ENCODE measurements at places on chromosomes 7 and 10. TPM values are rescaled to one million over a fixed set of nuclear protein-coding genes. Genes with fewer than 3 reads are reported as not detected.

DNA sequence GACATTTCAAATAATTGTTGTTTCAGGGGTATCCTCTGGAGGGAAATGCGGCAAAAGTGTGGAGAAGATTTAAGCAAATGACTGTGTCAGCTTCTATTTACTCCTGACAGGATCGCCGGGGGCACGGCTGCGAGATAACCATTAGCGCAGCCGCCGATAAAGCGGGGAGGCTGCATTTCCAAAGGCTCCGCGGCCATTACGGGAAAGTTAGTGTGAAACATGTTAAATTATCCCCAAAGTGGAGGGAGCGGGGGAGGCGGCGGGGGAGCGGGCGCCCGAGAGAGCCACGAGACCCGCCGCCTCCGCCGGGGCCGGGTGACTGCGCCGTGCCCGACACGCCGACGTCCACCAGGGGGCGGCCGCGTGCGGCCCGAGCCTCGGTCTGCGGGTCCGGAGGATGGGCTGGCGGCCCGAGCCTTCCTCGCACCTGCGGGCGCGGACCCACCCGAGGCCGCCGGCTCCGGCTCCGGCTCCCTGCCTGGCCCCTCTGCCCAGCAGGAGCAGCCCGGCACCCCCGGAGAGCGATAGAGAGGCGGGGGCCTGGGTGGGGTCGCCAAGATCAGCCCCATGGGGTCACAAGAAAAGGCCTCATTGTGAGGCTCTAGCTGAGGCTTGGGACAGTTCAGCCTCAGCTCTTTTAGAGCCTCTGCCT lies 74.4 kb upstream of the PAX2 start:
- DNase-seq: peak; percentile 80

SP8 gene
- 0.23 TPM for polyA plus RNA-seq

GRCh38 chr10:127948791-127949190 lies 41.9 kb downstream of the PTPRE start:
- no peak for DNase-seq

- peak; percentile 94 for DNase-seq
These were observed 95.7 kb downstream of the DNAJB6 start for GRCh38 chr7:157432541-157432956.

GRCh38 chr7:15782656-15783055 lies 96.2 kb upstream of the MEOX2 start:
- no peak for DNase-seq

- no peak for DNase-seq
These were observed 94.0 kb downstream of the RNLS start for GRCh38 chr10:88489107-88489506.

HMX2 gene
- polyA plus RNA-seq: 0.05 TPM

KIF11 gene
- 20.7 TPM for polyA plus RNA-seq

BLNK gene
- not detected for polyA plus RNA-seq

DNA sequence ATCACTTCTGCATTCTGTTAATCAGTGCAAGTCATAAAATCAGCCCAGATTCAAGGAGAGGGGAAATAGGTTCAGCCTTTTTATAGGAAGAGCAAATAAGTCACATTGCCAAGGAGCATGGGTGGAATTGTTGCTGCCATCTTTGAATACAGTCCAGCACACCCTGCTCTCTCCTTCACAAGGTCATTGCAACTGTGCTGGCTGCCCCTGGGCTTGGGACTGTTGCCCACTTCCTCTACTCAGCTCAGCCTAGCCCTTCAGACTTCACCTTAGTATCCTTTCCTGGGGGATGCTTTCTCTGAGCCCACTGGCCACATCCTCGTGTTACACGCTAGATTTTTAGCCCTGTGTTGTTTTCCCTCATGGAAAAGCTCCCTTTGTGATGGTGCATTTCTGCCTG lies 527.7 kb downstream of the GALNT17 start:
- DNase-seq: no peak

DNA sequence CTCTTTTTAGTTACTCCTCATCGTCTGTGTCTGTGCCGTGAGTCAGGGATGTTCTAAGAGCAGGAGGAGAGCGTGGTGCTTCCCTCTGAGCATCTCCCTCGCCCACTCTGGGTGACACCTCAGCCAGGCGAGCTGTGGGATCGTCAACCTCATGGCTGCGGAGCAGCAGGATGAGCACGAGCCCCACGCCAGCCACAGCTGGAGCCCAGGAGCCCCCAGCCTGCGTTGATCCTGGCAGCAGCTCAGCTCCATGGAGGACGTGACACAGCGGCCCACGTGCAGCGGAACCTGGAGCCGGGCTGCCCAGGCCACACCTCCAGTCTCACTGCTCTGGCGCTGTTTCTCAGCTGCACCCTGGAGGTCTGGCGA lies 512.0 kb downstream of the PTPRN2 start:
- no peak for DNase-seq

- no peak for DNase-seq
These were observed 50.0 kb downstream of the ANLN start for GRCh38 chr7:36439624-36440023.

DNA sequence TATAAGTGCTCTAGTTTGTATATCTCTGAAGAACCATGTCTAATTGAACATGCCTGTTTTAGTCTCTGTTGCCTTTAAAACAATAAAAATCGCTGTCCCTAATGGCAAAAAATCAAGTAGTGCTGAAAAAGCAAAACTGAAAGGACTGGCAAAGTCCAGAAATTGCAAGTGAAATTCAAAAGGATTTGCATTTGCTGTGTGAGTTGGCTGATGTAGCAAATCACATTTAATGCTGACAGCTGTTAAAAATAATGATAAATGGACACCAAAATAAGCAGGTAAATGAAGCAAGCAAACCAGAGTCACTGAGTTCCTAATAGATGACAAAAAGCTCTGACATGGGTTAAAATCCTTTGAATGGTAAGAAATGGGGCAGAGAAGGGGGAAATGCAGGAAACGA lies 874.1 kb downstream of the GRM8 start:
- no peak for DNase-seq

COL17A1 gene
- polyA plus RNA-seq: not detected

CARD11 gene
- 10.2 TPM for polyA plus RNA-seq

DNA sequence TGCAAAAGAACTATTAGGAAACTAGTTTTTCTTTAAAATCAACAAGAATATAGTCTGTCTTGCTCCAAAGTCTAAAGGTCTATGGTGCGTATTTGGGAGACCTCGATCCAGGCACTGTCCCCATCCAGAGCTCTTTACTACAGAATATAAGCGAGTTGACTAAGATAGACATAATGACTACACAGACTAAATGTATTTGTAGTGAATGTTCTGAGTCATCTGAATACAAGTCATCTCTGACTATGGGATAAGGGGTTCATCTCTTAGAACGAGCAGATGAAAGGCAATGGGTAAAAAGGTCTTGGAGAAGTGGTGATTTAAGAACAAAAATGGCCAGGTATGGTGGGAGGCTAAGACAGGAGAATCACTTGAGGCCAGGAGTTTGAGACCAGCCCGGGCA lies 136.0 kb upstream of the RSU1 start:
- no peak for DNase-seq

DNA sequence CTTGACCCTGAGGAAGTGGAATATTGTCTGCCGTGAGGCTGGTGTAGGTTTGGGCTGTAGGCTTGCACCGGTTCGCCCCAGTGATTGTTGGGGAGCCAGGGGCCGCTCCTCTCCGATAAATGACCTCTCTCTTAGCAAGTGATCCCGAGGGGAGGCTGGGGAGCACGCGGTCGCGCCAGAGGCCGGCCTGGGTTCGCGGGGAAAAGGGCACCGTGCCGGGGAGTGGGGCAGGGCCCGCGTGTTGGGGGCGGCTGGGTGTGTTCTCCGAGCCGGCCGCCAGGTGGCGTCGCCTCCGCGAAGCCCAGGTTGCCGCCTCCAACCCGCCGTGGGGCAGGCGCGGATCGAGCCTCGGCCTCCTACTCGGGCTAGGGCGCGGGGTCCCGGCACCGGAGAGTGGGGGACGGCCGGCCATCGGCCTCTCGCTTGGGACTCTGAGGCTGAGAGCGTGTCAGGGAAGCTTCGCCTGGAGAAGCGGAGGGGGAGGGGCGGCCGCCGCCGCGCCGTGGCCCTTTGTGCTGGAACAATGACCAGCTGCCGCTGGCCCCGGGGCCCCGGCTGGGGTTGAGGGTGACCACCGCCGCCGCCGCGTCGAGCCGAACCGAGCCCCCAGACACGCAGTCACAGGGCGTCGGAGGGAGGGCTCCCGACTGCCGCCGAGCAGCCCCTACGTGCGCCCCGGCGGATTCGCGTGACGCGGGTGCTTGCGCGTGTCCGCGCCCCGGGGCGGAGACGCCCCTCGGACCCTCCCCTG lies 442 bp upstream of the LZTS2 start:
- DNase-seq: peak; percentile 82

DNA sequence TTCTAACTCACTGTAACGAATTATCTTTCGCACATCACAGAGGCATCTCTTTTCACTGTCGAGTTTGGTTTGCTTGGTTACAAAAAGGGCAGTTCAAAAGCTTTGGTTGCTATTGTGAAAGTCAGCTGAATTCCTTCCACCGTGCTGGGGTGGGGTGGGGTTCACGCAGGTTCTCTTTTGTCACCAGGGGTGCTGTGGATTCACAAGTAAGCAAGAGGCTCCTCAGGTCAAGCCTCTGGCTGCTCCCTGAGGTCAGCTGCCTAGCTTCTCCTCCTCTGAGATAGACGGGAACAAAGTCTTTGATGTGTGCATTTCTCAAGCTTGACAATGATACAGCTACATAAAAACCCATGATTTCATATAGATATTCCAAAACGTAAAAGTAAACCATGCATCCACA lies 47.7 kb downstream of the EGFR start:
- no peak for DNase-seq

- DNase-seq: no peak
These were observed 55.2 kb downstream of the SAMD9 start for GRCh38 chr7:93062599-93062998.

- no peak for DNase-seq
These were observed 472.9 kb upstream of the AKR1E2 start for GRCh38 chr10:4353059-4353655.

DNA sequence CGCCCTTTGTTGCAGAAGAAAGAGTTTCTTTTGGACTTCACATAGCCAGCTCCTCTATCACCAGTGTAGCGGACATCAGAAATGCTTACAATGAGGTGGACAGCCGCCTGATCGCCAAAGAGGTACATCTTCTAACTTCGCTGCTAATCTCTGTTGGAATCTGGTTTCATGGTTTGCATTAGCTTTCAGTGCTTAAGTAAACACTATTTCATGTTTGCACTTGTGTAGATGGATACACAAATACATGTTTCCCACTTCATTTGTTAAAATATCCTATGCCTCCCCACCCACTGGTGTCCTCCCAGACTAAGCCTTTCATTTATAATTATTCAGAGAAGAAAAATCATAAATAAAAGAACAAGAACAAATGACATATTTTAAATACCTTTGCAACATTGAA lies 103.9 kb downstream of the WDFY4 start:
- DNase-seq: no peak

GRCh38 chr7:150737265-150738055 lies at the start of gene GIMAP5:
Gene GIMAP5 (plus strand): TSS chr7:150737418. CDS start chr7:150740885, 3,467 bp downstream.
- DNase-seq: no peak

DNA sequence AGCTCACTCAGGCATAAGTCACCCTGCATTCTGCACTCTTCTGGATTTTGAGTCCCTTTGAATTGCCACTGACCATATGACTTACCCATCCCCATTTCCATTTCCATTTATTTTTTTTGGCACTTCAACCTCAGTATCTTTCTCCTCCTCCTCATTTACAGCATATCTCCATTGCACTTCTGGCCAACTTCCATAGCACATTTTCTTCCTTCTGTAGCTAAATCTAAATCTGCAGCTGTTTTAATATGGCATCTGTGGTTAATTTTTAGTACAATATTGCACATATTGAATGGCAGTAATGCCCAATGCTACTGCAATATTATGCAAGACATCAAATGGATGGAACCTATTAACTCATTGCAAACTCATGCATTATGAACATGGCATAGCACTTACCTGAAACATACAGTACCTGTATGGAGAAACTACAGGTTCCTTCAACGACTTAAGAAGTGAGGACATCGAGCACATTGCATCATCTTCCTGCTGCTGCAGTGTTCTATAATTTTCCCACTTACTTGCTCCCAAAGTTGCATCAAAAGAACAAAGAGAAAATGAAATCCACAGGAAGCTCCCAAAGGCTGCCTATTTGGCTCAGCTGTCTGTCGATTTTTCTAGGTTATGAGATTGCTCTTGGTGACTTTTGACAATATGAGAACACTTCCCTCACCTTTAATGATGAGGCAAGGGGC lies 55.7 kb downstream of the LRRTM3 start:
- no peak for DNase-seq

GRCh38 chr7:48144291-48144768 lies 26.9 kb upstream of the ABCA13 start:
- DNase-seq: no peak

DPP6 gene
- not detected for polyA plus RNA-seq

DNA sequence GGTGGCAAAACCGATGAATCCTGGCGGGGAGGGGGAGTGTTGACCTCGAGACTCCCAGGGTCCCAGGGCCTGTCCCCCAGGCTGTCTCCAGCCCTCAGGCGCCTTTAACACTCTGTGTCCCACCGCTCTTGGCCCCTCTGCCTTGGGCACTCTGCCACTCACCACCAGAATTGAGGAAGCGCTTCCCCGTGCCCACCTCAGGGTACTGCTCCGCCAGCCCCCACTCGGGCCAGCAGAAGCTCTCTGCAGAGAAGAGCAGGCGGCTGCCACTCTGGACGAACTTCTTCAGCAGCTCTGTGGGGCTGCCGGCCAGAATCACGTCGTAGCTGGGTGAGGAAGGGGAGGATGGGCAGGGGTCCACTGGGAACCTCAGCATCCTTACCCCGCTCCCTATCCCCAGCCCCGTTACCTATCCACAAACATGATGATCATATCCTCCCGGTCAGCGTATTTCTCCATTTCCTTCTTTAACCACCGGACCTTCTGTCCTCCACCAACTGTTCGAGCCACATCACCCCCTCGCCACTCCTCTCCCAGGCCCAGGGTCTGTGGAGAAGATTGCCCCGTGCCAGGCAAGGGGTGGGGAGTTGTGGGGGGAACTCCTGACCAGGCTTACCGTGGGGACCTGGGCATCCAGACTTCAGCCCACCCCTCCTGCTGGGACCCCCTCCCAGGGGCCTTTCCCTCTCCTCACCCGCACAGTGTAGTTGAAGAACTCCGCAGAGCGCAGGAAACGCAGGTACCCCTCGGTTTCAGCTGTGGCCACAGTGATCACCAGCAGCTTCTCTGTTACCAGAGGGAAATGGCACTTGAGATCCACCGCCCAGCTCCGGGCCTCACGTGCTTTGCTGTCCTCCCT lies 1.2 kb downstream of the PLOD3 start:
- no peak for DNase-seq

GRCh38 chr10:93075369-93076221 lies 1.9 kb downstream of the CYP26A1 start:
- no peak for DNase-seq
